ENCODE measurements at places on chromosomes 5 and 9.
A peak's percentile ranks its signal among the peaks of the same experiment; 100 is the strongest.

DNA sequence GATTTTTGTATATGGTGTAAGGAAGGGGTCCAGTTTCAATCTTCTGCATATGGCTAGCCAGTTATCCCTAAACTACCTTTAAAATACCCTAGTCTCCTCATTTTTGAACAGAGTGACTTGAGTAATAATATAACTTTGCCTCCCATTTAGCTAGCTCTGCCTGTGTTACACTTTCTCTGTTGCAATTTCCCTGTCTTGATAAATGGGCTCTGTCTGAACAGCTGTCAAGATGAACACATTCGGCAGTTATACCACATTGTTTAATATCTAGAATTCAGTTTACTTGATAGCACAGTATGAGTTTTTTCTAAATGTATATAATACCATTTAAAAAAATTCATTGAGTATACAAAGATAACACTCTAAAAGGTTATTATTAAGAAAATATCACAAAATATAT is 562.9 kb upstream of the FTMT start:
- no peak for DNase-seq

DNA sequence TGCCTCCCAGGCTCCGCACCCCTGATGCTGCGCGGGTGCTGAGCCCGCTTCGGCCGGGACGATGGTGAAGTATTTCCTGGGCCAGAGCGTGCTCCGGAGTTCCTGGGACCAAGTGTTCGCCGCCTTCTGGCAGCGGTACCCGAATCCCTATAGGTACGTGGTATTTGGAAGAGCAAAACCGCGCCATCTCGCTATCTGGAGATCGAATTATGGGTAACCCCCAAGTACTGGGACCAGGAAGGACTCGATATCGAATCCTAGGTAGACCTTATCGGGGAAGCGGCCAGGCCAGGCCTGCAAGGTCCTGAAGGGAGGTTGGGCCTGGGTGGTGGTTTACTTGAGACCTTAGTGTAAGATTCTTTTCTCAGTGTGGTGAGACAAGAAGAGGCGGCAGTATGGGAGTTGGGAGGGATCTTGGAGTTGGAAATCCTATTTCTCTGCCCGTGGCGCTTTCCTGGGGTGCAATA is 359 bp downstream of the PRELID1 start:
- no peak for DNase-seq

- DNase-seq: no peak
These were observed 13.1 kb upstream of the NCS1 start for GRCh38 chr9:130159057-130159456.

- peak; percentile 14 for DNase-seq
These were observed 599.7 kb downstream of the CAAP1 start for GRCh38 chr9:26292943-26293342.

- DNase-seq: no peak
These were observed 241.4 kb downstream of the PBX3 start for GRCh38 chr9:125988479-125989050.

DNA sequence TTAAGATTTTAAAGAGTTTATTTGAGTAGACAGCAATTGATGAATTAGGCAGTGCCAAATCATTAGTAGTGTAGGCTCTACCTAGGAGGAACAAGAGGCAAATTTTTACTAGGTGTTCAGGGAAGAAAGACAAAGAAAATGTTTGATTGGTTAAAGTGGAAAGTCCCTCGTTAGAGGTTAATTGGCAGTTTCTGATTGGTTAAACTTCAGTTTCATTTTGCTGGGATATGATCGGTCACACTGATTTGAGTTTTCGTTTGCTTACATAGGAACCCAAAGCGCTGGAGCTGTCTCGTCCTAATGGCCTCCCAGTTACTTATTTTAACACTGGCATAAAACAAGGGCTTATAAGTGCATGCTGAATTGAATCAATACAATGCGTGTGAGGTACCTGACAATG is 15.1 kb downstream of the DMAC1 start:
- DNase-seq: no peak

DNA sequence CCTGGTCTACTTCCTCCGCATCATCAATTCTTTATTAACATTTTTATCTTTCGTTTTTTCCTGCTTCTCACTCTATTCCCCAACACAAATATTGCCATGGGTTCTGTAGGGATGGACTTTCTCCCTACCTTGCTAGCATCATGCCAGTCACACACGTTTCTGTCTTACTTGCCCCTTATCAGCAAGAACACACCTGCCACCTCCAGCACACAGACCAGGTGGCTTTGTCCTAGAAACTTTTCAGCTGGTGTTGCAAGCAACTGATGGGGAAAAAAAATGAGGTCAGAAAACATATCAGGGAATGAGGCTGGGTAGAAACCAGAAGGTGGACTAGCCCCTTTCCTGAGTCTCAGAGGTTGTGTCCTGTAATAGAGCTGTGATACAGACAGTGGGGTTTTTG is 5.8 kb downstream of the SH3RF2 start:
- no peak for DNase-seq

- peak; percentile 69 for DNase-seq
These were observed 666 bp downstream of the PPARGC1B start for GRCh38 chr5:149730620-149731331.

- peak; percentile 7 for DNase-seq
These were observed 48.7 kb upstream of the CEMIP2 start for GRCh38 chr9:71816916-71817451.

GRCh38 chr5:80048084-80048780 is 13.1 kb downstream of the THBS4 start:
- no peak for DNase-seq

DNA sequence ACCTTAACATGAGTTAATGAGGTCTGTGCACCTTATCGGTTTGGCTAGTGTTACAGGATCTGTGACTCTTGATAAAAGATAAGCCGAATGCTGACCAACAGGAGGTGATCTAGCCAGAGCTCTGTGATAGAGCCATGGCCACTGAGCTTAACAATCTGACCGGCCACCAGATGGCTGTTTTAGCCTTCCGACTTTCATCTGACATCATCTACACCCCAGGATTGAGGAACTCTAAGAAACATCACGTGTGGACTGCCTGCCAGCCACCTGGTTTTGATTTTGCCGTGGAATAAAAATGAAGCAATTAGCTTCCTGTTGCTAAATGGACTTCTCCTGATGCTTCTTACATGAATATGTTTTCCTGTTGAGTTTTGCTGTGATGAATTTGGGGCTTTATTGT is 281.3 kb downstream of the CEMIP2 start:
- peak; percentile 8 for DNase-seq

DNA sequence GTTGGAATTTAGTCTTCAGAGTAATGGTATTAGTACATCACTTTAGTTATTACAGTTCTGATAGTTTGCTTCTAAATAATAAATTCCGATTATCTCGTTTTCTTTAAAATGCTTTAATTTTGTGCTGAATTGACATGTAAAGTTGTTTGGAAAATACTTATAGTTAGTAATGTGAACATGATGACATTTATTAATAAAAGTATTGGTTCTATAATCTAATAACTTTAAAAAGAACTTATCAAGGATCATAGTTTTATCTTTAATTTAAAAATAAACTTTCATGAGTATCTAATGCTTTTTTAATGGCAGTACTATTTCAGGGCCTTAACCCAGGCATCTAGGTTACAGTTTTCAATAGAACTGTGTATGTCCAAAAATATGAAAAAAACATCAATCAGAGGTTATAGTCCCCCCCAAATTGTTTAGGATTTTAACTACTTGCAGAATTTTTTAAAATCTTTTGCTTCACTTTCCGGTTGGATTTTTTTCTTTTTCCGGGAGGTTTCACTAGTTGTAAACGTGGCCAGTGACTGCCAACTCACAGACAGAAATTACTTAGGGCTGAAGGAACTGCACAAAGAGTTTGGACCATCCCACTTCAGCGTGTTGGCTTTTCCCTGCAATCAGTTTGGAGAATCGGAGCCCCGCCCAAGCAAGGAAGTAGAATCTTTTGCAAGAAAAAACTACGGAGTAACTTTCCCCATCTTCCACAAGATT is 680 bp downstream of the GPX8 start:
- peak; percentile 67 for DNase-seq

DNA sequence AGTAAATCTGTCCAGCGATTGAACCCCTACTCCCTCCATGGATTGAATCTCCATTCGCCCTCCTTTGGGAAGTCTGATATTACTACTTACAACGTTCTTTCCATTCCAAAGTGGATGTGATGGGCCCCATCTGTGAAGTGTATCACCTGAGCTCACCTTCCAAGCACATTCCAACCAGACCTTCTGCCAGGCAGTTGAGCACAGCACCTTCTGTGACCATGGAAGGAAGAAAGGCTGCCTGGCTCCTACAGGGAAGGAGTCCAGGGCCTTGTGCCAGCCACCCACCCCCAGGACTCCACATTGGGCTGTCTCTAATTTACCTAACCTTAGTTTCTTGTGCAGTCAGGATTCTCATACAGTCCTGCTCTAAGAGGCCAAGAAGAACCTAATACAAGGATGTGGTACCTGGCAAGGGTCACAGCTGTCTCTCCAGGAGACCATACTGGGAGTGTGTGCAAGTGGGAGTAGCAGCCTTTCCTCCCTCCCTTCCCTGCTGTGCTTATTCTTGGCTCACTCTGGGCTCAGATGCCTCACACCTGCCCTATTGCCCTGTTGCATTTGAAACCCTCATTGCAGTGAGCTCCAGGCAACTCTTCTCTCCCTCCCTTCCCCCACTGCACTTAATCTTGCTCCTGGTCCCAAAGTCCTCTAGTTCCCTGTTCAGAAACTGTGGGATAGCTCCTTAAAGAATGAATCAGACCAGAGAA is 116.1 kb downstream of the NRG2 start:
- no peak for DNase-seq

DNA sequence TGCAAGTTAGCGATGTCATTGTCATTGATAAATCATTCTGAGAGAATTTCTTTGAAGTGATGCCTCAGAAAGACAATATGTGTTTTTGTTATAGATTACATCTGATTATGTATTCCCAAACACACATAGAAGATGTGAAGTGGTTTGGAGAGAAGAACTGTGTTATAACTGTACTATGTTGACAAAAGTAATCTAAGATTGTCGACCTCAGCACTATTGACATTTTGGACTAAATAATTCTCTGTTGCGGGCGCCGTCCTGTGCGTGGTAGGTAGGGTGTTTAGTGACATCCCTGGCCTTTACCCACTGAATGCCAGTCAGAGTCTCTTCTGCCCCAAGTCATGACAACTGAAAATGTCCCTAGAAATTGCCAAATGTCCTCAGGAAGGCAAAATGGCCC is 77.8 kb downstream of the CFAP90 start:
- no peak for DNase-seq

GRCh38 chr9:109418827-109419226 is 79.3 kb downstream of the PTPN3 start:
- peak; percentile 80 for DNase-seq

DNA sequence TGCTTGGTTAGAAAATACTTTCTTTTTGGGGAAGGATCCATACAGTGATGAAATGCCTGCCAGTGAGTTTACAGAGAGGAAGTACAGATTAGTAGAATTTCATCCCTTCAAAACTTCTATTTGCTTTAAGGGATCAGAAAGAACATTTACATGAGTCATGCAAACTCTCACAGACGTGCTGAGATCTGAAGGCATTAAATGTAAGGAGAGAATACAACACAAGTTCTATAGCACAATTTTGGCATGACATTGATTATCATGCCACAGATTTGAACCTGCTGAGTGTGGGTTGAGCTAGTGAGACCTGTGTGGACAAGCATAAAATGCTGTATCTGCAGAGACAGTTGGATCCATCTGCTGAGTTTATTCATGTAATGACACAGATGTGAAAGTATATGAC is 613.6 kb upstream of the SEMA6A start:
- no peak for DNase-seq

- DNase-seq: peak; percentile 93
These were observed 2.4 kb upstream of the VAV2 start for GRCh38 chr9:133994353-133995011.

GRCh38 chr5:58241389-58241788 is 218.5 kb downstream of the PLK2 start:
- no peak for DNase-seq

DNA sequence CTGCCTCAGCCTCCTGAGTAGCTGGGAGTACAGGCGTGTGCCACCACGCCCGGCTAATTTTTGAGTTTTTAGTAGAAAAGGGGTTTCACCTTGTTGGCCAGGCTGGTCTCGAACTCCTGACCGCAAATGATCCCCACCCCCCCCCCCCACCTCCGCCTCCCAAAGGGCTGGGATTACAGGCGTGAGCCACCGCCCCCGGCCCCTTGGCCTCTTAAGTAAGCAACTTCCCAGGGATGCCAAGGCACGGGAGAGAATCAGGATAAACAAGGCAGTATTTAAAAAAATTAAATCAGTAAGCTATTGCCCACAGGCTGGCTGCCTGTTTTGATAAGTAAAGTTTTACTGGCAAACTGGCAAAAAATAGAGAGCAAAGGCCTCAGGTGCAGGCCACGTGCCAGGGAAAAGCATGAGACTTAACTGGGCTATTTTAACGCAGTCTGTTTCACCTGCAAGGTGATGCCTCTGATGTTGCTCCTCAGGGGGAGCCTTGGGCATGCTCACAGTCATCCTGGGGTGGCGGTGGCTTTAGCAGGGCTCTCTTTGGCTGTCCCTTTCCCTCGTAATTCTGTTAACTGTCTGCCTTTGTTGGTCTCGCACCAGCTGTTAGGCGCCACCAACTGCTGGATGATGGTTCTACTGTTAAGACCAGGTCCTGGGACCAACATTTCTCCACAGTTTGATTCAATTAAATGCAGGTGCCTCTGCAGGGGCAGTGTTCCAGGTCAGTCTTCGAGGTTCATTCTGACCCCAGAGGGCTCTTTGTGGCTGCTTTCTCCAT is 19.4 kb upstream of the RNF130 start:
- peak; percentile 78 for DNase-seq

- peak; percentile 52 for DNase-seq
These were observed 290.5 kb downstream of the ANXA1 start for GRCh38 chr9:73441890-73442818.

DNA sequence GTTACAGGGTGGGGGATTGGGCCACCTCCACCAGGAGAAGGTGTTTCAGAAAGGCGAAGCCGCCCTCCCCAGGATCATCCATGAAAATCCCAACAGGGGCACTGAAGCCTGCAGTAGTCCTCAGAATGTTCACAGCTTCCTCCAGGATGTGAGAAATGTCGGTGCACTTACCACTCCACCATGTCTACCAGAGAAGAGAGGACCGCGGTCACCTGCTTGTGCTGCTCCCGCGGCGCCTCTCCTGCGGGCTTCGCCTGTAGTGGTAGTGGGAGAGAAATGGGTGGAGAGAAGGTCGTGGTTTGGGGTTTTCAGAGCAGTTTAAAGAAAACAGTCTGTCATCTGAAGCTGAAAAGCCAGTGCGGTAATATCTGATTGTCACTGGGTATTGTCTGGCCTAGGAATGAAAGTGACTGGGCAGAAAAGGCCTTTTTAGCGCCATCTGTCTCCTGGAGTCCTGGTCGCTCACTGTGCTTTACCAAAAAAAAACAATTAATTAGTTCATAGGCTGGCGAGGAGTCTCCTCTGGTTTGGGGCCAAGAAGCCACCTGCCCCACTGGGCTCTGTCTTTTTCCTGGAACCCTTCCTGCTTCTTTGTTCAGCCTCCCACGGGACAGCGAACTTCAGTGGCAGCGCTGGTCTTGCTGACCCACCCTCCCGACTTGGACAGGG is 23.0 kb upstream of the PPP1R26 start:
- DNase-seq: no peak

DNA sequence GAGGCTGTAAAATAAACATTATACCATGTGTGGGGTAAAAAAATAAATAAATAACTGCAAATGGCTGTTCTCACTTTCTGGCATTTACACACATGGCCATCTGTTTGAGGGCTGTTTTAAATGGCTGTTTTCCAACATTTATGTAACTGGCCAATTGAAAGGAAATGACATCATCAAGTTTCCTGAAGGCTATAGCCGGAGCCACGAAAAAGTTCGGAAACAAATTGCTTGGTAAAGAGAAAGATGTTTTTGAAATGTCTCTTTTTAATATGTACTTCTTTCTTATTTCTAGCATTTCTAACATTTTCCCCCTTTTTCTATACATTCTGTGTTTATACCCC is 95.4 kb upstream of the DAB2 start:
- DNase-seq: no peak
